ENCODE measurements at places on chromosomes 5 and 9. TPM values are rescaled to one million over a fixed set of nuclear protein-coding genes. Genes with fewer than 3 reads are reported as not detected.

DNA sequence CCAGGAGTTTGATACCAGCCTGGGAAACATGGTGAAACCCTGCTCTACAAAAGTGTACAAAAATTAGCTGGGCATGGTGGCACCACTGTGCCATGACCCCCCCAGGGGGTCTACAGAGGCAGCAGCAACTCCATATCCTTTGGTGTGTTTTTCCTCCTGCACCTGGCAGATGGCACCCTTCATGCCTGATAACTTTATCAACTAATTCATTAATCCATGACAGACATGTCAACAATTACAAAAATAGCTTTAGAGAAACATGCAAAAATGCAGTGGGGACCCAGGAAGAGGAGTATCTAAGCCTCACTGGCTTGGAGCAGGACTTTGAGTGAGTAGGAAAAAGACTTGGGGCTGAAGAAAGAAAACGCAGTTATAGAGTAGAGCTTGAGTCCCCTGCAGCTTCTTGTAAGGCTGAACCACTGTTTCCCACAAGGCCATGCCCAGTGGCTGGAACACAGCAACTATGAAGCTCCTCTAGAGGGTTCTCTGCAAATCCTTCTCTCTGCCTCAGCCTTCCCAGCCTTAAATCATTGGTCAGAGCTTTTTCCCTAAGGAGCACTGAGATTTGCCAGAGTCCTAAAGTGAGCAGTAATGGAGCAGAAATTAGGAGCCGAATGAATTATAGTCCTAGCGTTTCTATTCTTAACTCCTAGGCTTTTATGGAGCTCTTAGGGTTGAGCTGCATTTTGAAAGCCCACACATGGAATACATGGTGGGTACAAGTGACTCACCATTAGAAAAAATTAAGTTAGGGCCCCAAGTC, 25.5 kb upstream of the B4GALT1 start:
- H3K27ac ChIP-seq: no peak overlapping the region
- DNase-seq: no peak
- H3K4me3 ChIP-seq: no peak overlapping the region

DNA sequence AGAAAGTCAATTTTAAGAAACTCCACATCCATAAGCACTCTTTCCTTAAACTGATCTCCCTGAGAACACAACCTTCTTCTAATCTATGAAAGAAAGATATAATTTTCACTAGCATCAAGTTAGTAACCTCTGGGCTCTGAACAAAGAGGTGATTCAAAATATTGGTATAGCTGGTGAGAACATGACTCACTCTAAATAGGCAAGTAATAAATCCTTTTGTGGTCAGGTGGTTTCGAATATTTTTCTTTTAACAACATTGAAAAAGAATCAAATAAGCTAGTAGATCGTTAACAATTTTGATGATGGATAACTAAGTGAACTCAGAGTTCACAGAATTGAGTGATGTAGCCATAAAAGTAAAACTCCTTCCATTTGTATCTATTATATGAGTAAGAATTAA, 150.6 kb upstream of the IQGAP2 start:
- no peaks in the 10 kb centered on the region for H3K4me1 ChIP-seq
- no peak for DNase-seq
- H3K27ac ChIP-seq: no peak overlapping the region
- H3K36me3 ChIP-seq: no peaks in the 10 kb centered on the region

GRCh38 chr9:93904649-93905472, 50.3 kb downstream of the BARX1 start:
- H3K27ac ChIP-seq: no peak overlapping the region
- no peaks in the 10 kb centered on the region for H3K36me3 ChIP-seq
- DNase-seq: no peak
- no peaks in the 10 kb centered on the region for H3K4me1 ChIP-seq
- H3K4me3 ChIP-seq: no peak overlapping the region

GRCh38 chr5:170057311-170057710, 48.4 kb upstream of the FOXI1 start:
- no peaks in the 10 kb centered on the region for H3K4me1 ChIP-seq
- H3K36me3 ChIP-seq: no peaks in the 10 kb centered on the region
- no peaks in the 10 kb centered on the region for H3K27me3 ChIP-seq
- H3K4me3 ChIP-seq: no peak overlapping the region
- peak; percentile 40 for DNase-seq
- H3K27ac ChIP-seq: no peak overlapping the region

DNA sequence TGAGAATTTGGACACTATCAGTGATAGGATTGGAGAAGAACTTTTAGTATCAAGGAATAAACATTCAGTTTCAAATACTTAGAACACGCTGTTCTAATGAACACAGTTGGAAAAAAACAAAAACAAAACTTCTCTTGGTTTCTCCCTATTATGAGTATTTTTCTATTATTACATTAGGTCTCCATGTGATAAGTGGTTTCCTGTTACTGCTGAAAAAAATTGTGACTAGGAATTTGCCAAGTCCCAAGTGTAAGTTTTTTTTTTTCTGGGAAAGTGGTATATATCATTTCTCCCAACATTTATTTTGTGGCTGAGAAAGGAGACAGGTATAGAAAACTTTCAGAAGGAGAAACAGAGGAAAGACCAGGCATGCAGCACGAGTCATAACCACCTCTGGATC, 41.1 kb downstream of the PCSK1 start:
- peaks cover 26% of the 10 kb centered on the region for H3K36me3 ChIP-seq
- no peaks in the 10 kb centered on the region for H3K27me3 ChIP-seq
- no peak overlapping the region for H3K27ac ChIP-seq
- DNase-seq: no peak

DNA sequence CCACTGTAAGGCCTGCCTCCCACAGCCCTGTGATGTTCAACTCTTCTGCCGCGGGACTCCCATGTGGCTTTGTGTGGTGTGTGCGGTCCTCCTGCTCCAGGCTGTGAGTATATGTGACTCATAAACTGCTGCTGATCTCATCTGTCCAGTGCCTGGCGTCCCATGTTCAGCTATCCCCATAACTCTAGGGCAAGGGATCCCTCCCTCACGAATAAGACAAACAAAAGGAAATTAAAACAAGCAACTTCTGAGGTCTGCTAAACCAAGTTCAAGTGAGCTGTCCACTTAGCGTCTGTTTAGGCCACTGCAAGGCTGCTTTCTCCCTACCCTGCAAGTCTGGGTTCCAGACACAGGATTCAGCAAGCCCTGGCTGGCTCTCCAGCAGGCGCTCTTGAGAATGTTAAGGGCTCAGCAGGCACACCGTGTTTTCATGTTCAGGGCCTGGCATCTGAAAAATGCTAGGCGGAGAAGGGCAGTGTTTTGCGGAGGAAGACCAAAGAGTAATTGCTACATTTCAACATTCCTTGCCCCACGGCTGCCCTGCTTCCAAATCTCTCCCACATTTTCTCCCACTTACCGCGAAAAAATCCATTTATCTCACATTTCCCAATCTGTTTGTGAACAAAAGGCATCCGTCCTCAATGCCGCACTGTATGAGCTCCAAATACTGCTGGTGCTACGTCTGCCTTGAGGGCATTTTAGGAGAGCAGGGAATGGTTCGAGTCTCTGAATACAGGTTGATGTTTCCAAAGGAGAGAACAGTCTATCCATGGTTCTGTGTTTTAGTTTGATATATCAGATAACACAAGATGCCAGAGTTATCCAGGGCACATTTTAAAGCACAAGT, 280.2 kb downstream of the SEMA5A start:
- peaks cover 19% of the 10 kb centered on the region for H3K4me1 ChIP-seq
- no peaks in the 10 kb centered on the region for H3K36me3 ChIP-seq
- H3K27me3 ChIP-seq: no peaks in the 10 kb centered on the region

Gene TCF7
- 0.29 TPM for total RNA-seq

Gene ITGA2
- total RNA-seq: 14.1 TPM
